ENCODE measurements at places on chromosomes 5 and 9.
A peak's percentile ranks its signal among the peaks of the same experiment; 100 is the strongest.

DNA sequence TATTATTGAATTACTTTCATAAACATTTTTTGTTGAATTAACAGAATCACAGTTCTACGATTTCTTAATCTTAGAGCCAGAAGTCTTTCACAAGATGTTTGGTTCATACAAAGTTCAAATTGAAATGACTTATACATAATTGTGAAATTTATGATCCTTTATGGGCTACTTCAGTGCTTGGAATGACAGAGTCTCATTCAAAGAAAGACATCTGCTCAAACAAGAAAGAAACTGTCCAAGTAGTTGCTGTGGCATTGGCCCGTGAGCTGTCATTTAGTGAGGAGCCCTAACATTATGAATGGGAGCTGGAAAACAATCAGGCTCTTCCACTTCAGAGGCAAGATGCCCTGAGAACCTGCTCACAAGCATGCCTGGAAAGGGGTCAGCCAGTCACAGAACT lies 63.4 kb downstream of the AUH start:
- DNase-seq: no peak

GRCh38 chr9:130444565-130445221 lies at the start of gene ASS1:
Gene ASS1 (plus strand): TSS chr9:130444961. CDS start chr9:130452229, 7,268 bp downstream.
- DNase-seq: no peak

GRCh38 chr5:79521156-79521555 lies 7.2 kb upstream of the HOMER1 start:
- DNase-seq: no peak

GRCh38 chr9:93265301-93265971 lies 81.5 kb downstream of the WNK2 start:
- no peak for DNase-seq

DNA sequence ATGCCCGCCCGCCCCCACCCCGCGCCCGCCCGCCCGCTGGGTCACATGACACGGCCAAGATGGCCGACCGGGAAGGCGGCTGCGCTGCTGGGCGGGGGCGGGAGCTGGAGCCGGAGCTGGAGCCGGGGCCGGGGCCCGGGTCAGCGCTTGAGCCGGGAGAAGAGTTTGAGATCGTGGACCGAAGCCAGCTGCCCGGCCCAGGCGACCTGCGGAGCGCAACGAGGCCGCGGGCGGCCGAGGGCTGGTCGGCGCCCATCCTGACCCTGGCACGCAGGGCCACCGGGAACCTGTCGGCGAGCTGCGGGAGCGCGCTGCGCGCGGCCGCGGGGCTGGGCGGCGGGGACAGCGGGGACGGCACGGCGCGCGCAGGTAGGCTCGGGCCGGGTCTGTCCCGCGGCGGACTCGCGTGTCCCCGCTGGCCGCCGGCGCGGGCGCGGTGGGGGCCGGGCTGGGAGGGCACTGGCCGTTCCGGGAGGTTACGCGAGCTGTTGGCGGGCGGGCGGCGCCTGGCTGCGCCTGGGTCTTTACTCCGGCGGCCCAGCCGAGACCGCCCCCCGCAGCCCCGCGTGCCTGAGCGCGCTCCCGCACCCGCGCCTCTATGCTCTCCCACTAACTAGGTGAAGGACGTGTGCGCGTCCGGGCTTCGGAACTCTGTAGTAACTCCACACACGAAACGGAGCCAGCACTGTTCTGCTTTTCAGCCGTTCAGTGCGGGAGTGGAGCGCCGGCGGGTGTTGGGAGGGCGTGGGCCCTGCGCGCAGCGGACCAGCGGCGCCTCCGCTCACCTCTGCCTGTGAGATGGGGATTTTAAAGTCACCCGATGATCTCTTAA lies at the start of gene RUFY1:
RUFY1 (plus strand) TSS at position 44 of the 832 bp plus-strand sequence; CDS start at position 60, 16 bp downstream.
- peak; percentile 82 for DNase-seq

DNA sequence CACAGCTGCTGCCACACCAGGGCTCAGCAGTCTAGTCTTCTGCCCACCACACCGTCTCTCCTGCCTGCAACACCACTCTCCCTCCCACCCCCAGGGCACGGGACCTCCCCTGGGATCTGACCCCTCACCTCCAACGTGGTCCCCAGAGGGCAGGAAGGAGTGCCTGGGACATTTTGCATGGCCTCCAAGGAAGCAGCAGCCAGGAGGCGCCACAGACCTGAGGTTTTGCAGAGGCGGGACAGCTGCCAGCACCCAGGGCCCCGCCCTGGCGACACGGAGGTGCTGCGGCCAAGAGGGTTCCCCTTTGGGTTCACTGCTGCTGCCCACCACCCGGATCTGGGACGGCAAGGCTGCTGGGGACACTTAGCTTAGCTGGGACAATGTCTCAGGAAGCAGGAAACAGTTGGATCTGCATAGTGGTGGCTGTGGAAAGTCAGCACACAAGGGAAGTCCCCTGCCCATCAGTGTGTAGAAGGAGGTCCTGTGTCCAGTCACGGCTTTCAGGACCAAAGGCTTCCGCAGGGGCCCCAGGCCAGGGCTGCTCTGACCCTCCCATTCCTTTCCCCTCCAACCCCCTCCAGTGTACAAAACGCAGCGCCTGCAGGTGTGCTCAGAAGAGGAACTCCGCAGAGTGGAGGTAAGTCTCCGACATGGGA lies 13.8 kb downstream of the PROP1 start:
- no peak for DNase-seq

- no peak for DNase-seq
These were observed 52.8 kb downstream of the HABP4 start for GRCh38 chr9:96502539-96503373.

- no peak for DNase-seq
These were observed 24.8 kb downstream of the SPTAN1 start for GRCh38 chr9:128577206-128577605.

DNA sequence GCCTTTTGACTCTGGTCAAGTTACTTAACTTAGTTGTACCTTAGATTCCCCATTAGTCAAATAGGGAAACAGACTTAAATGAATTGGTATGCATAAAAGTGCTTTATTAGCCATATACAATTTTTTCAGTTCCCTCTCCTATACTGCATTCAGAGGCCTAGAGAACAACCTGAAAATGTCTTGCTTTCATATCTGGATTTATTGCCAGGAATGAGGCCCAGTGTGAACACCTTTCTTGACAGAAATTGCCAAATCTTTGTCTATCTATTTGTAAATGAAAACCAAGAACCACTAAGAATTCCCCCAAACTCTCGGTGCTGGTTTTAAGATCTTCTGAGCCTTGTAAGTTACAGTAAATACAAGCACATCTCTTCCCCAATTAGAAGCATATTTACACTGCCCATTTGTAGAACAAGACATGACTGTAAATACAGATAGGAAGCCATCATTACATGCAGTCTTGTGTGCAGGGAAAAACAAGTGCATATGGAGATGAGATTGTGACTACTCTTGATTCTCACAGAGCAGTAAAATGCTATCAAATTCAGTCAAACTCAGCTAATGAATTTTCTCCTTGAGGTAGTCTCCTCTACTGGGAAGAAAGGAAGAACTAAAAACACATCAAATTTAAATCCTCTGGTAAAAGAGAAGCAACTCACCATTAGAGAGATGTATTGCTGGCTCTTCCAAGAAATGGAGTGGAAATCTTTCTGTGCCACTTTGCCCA lies 5.2 kb upstream of the FAM13B start:
- DNase-seq: no peak

- no peak for DNase-seq
These were observed 106.5 kb downstream of the EPB41L4A start for GRCh38 chr5:112312295-112313275.

DNA sequence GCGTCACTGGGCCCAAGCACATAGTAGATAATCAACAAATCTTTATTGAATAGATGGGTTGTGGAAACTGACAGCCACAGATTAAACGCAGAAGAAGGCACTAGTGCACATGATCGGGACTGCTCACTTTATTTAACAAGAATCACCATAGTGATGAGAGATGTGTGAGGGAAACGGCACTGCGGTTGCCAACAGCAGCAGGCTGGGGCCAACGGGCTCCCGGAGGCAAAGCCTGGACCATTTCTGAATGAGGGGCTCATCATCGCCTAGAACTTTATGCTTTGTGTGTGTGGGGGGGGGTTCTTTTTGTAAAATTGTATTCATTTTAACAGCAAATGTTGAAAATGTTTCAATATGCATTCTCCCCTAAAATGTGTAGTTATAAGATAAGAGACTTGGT lies 61.9 kb upstream of the RUFY1 start:
- no peak for DNase-seq

DNA sequence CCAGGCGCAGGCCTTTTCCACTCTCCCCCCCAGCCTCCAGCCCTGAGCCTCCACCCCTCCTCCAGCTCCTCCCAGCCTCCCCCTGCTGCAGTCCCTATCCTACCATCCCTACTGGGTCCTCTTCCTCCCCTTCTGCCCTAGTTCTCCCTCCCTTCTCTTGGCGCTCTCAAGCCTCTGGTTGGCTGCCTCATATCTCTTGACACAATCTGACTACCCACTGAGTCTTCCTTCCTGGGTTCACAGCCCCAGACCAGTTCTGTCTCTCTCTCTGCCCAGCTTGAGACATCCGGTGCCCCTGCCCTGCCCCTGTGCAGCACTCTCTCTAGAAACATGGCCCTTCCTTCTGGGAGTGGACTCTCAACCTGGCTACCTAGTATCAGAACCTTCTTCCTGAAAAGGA lies 76.2 kb downstream of the TSPAN17 start:
- DNase-seq: no peak

DNA sequence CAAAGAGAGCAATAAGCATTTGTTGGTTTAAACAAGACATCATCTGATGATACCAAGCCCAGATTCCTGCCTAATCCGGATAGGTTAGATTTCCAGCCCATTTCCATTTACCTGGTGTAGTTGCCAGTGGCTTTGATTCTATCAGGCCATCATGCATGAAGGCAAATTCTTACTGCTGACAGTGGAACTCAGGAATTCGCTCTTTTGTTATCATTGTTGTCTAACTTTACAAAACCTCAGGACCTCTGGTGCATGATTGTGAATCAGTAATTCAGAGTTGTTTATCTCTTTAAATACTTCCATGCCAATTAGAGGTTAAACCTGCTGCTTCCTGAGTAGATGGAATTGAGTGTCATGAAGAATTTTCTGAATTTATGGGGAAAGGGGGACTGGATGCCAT lies 76.5 kb downstream of the C9orf152 start:
- no peak for DNase-seq

DNA sequence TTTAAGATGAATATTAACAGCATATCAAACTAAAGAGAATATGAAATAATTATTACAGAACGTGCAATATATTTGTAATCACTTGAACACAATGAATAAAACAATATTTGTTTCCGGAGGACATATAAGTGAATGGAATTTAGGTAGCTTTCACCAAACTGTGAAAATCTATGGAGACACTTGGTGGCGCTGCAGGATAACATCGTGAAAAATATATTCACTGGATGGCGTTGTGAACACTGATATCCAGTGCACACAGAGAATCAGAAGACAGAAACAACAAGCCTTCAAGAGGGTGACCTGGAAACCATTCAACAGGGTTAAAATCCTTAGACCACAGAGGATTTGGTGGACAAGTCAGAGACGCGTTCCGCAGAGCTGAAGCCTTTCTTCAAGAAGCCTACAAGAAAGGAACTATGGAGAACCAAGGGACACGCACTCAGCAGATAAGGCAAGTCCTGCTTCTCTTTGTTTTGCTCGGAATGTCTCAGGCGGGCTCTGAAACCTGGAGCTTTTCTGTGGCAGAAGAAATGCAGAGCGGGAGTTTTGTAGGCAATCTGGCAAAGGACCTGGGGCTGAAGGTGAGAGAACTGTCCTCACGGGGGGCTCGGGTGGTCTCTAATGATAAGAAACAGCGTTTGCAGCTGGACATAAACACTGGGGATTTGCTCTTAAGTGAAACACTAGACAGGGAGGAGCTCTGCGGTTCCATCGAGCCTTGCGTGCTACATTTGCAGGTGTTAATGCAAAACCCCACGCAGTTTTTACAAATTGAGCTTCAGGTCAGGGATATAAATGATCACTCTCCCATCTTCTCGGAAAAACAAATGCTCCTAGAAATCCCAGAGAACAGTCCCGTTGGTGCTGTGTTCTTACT lies at the start of gene PCDHB11:
PCDHB11 (plus strand) TSS at position 269 of the 877 bp plus-strand sequence; CDS start at position 417, 148 bp downstream.
- no peak for DNase-seq

- DNase-seq: no peak
These were observed 50.9 kb upstream of the SARDH start for GRCh38 chr9:133788819-133789717.

- DNase-seq: no peak
These were observed 33.4 kb downstream of the VAV2 start for GRCh38 chr9:133958756-133959155.

DNA sequence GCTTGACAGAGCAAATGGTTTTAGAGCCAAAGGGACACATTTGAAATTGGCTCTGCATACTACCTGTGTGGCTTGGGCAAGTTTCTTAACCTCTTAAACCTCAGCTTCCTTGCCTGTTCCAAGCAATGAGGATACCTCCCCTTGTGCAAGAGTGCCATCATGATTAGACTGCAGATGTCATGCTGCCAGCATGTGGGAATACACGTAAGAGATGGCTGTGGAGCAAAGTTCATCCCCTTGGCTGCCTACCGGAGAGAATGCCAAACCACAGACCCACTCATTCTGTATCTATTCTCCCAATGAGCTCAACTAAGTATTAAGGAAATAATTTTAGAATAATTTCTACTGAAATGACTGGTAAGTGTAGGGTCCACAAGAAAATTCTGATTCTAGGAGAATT lies 101.3 kb downstream of the WDR41 start:
- DNase-seq: no peak

DNA sequence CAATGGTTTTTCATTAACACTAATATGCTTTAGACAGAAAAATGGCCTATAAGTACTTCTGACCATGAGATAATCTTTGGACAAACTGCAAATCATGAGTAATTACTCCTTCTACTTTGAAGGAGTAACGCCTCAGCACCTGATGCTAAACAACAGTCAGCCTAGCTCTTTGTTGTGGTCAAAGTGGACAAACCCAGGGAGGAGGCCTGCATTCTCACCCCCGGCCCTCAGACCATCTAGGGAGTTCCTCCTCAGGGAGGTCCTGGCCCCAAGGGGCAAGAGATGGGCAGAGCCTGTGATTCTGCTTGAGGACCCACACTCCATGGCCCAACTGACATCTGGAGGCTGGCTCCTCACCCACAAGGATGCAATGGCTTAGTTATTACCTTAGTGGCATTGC lies 48.2 kb upstream of the ANGPTL2 start:
- DNase-seq: no peak

DNA sequence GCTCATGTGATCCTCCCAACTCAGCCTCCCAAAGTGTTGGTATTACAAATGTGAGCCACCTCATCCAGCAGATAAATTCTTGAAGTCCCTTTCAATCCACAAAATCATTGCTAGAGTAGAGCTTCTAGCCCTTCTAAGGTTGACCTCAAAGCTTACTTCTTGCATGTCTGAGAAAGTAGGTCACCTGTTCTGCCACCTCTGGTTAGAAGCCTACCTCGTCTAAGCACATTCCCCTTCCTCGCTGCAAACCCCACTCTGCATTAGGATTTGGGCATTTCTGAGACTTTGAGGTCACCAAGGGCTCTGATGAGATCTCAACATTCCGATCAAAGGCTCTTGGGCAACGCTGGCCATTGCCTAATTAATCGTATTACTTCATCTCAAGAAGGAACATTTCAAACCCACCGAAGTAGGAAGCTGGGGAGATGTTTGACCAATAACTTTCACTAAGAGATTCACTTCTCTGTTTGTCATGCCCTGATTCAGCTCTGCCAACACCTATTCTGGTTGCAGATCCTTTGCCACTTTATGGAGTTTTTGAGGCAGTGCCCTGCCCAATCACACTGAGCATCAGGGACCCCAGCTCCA lies 8.6 kb downstream of the ADAM19 start:
- no peak for DNase-seq

GRCh38 chr9:16715404-16715803 lies 155.1 kb downstream of the BNC2 start:
- DNase-seq: no peak

Data from hematopoietic multipotent progenitor cell treated with erythropoietin and hydrocortisone succinate and interleukin-3 and kit ligand, for 17 days (in vitro differentiated cells).